ENCODE measurements at places on chromosomes 11 and 22.

DNA sequence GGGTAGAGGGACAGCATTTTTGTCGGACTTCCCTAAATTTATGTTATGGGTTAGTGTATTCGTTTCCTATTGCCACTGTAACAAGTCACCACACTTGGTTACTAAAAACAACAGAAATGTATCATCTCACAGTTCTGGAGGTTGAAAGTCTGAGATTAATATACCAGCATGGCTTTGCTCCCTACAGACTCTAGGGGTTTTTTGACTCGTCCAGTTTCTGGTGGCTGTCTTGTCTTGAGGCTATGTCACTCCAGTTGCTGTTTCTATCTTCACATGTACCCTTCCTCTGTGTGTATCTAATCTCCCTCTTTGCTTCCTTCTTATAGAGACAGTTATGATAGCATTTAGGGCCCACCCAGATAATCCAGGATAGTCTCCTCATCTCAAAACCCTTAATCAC, 9.1 kb upstream of the CCDC179 start:
- no peak for DNase-seq

DNA sequence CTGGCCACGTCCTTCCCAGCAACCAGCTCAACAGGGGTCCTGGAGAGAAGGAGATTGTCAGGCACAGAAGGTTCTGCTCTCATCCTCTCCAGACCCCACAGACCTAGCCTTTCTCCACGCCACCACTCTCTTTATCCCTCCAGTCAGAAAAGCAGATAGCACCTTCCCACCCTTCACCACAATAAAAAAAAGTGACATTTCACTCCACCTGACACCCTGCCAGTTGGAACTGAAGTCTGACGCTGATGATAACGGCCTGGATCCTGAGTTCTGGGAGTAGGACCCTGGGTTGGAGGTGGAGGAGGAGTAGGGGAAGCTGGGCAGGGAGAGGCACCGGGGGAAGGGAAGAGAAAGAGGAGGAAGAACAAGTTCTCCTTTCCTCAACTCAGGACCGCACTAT, 127.5 kb upstream of the ANO1 start:
- DNase-seq, result no peak

- DNase-seq, result no peak
These were observed 61.9 kb downstream of the MUC15 start for GRCh38 chr11:26510164-26510563.

GRCh38 chr11:26898799-26899198, 95.1 kb upstream of the FIBIN start:
- DNase-seq, result no peak

DNA sequence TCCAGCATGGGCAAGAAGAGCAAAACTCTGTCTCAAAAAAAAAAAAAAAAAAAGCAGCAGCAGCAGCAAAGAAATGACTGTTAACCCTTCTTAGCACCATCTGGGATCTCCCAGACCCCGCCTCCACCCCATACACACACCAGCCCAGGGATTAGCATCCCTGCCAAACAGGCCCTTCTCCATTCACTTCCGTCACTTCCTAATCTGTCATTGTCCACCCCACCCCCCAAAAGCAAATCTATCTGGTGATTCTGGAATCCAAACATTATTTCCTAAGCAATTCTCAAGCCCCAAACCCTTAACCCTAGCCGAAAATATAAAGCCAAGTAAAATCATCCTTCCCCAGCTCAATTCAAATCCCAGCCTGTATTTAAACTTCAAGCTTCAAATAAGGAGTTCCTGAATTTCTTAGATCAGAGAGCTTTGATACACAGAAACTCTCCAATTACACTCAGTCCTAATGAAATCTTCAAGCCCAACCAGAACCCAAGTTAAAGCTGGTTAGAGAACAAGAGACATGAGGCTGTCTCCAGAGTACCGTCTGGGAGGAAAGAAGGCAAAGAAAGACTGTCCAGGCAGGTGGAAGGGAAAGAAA, 6.0 kb upstream of the AHNAK start:
- peak; percentile 65 for DNase-seq

DNA sequence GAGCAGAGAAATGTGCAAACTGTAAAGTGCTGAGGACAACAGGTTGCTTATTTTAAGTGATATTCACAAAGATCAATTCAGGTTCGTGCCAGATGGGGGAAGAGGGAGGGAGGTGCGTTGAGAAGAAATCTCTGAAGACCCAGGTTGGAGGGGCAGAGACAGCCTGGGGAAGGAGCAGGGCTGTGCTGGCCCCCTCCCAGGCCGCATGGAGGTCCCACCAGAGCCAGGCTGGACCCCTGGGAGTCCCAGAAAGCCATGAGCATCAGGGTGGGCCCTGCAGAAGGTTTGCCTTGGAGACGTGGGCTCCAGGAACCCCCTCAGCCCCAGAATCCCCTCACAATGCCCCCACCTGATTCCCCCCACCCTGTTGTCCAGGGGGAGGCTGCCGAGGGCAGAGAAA, 47.4 kb downstream of the IGLL1 start:
- DNase-seq, result no peak

DNA sequence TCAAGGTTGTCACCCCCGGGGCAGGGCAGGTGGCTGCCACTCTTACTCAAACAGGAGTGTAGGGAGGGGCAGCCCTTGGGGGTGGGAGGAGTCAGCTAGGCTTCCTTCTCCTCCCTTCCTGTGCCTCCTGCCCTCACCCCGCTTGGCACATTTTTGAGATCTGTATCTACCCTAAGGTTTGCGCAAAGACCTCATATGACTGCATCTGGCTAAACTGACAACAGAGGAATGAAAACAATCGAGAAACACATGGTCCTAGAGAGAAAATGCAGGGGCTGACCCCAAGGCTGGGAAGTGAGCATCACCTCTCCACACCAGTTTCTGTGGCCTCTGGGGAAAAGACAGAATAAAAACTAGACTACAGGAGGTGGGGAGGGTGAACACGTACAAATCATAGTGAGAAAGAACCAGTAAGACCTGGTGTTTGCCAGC, 28.1 kb downstream of the IGSF9B start:
- DNase-seq, result no peak

DNA sequence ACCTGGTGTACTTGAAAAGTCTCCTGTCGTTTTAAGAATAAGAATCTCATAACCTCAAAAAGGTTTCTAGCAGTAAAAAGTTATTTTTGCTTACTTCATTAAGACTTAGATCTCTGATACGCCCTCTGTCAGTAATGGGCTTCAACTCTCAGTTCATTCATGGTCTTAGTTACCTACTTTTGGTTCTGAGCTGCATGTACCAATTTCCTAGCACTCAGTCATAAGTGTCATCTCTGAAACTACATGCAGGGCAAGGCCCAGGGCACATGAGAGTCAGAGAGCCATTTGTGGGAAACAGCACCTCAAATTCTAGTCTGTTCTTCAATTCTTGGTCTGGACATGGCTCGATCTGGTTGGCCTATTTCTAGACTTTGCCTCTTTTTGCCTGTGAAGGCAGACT, 838.4 kb downstream of the FAM181B start:
- DNase-seq, result no peak

DNA sequence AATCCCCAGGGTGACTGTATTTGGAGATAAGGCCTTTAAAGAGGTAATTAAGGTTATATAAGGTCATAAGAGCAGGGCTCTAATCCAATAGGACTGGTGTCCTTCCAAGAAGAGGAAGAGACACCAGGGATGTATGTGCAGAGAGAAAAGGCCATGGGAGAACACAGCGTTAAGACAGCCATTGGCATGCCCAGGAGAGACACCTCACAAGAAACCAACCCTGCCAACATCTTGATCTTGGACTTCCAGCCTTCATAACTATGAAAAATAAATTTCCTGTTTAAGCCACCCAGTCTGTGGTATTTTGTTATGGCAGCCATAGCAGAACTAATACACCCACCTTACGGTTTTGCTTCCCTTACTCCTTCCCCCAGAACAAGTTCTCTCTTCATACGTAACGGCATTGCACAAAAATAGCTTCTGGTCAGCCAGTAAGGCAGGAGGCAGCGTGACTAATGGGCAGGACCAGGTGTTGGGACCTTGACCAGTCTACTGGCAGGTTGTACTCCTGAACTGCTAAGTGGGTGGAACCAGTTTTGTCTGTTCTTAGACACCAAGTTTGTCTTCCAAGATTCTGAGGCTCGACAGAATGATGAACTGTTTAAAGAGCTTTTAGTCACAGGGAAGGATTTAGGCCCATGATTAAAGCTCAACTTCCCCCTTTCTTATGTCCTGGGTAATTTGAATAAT, 31.9 kb upstream of the UPB1 start:
- no peak for DNase-seq

GRCh38 chr11:15248749-15249148, 134.0 kb downstream of the INSC start:
- DNase-seq, result no peak

GRCh38 chr11:119362741-119363080, 16.2 kb upstream of the MFRP start:
- no peak for DNase-seq

DNA sequence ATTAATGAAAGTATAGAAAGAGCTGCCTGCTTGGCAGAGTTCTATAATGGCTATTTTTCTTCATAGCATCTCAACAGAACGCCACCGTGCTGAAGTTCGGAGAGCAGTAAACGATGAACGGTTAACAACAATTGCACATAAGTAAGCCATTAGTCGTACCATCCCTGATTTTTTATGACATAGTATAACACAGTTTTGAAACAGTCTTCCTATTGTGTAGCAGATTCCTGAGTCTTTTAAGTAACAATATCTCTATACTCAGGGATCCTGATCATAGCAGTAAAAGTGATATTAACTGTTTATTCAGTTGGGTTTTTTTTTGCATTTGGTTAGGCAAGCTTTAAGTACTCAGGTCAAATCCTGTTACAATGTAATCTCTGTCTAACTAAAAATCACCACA, 8.4 kb downstream of the EMSY start:
- DNase-seq, result no peak

- no peak for DNase-seq
These were observed 42.6 kb upstream of the IGSF9B start for GRCh38 chr11:133999355-133999754.

DNA sequence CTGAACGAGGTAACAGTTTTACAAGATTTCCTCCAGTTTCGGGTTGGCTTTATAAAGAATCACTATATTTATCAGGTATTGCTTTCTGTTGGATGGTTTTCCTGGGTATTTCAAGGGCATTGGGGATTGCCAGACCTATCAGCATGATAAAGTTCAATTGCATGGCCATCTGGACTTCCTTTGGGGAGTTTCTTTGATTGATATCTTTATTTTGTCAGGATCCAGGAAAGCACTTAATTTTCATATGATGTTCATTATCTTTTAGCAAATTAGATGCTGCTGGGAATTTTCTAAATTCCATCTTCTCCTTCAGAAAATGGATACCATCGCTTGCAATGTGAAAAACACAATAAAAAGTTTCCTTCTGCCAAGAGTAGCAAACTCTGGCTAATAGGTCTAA, 21.2 kb downstream of the RFPL2 start:
- DNase-seq, result no peak

- no peak for DNase-seq
These were observed 225.2 kb downstream of the BUD13 start for GRCh38 chr11:116547571-116547970.

- DNase-seq, result no peak
These were observed 31.9 kb downstream of the RASSF10 start for GRCh38 chr11:13040969-13041561.

DNA sequence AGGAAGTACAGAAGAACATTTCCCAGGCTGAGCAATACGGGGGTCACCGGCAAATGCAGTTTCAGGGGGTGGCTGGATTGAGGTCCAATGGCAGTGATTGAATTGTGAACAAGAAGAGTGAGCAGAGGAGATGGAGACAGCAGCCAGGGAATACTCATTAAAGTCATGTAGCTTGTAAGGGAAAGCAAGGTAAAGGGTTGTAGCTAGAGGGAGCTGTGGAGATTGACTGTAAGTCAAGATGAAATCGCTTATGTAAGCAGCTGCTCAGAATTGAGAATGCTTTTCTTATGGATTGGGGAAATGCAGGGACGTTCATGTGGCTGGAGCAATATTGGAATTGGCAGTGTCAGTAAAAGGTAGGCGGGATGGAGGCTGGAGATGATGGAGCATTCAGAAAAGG, 111.4 kb upstream of the TBCEL start:
- DNase-seq, result peak; percentile 55

DNA sequence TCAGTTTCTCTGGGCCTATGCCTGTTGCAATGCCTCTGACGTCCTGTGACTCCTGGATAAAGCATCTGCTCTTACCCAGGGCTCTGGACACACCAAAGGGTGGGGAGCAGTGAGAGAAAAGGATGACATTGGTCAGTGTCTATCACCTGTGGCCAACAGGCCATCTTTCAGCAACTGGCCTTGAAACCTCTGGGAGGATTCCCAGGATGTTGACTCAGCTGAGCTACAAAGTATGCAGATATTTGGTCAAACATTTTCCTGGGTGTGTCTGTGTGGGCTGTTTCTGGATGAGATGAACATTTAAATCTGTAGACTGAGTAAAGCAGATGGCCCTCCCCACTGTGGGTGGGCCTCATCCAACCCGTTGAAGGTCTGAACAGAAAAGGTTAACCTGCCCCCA, 149.9 kb downstream of the SPATA19 start:
- DNase-seq, result no peak

DNA sequence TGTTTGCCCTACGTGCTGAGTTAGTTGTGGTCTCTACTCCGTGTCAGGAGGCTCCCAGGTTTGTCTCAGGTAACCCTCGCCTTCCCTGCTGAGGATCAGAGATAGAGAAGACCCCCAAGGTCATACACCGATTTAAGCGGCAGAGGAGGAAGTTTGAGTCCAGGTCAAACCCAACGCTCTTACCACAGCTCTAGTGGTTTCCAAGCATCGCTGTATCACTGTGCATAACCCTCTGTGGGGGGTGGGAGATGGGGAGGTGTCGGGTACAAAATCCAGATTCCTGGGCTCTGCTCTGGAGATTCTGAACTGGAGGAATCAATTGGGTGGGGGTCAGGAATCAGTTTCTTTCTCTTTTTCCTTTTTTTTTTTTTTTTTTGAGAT, 627 bp downstream of the DNAJC4 start:
- DNase-seq, result no peak

GRCh38 chr11:130428316-130429119, at the start of gene ADAMTS8:
TSS of gene ADAMTS8 (minus strand) at chr11:130428609. CDS start at chr11:130428286, 323 bp downstream.
- DNase-seq, result no peak

DNA sequence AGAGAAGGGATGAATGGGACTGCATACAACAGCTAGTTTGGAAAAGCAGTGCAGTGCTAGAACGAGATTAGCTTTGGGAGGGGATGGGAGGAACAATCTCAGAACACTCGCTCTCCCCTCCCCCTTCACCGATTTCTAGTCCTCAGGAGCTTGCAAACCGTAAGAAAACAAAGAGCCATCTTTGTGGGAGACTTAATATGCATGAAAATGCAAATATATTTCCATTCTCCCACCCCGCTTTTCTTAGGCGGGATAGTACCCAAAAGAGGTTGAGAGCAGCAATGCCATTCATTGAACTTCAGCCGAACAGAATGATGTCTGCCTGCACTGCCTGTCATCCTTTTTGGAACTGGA, 1.1 kb downstream of the SPINDOC start:
- no peak for DNase-seq

- no peak for DNase-seq
These were observed 68.1 kb downstream of the CACNG2 start for GRCh38 chr22:36635483-36635882.
